Activated CD8-positive, alpha-beta memory T cell treated with anti-CD3 and anti-CD28 coated beads for 1 hour (primary cell): ENCODE measurements at places on chromosomes 4 and X.

- DNase-seq = no peak
Observed at GRCh38 chr4:7596918-7597606, 162.3 kb upstream of the PSAPL1 start.

GRCh38 chr4:103204111-103204510, 6.0 kb upstream of the CENPE start:
- DNase-seq = no peak

- no peak for DNase-seq
Observed at GRCh38 chr4:38782452-38783108, at the start of gene TLR10. Gene TLR10 (minus strand): TSS chr4:38782990. CDS start chr4:38775590, 7,400 bp downstream.

DNA sequence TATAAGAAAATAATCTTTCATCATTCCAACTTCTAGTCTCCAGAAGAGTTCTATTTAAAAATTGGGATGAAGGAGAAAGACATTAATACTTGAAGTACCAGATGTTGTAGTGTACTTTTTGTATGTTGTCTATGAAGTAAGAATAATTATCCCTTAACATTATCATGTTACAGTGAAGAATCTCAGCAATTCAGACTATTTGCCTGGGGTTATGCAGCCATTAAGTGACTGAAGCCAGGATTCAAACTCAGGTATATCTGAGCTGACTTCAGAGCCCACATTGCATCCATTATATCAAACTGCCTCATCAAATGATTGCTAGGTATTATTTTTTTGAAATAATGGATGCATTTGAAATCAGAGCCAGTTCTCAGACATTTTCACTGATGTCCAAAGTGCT, 76.1 kb upstream of the FHDC1 start:
- no peak for DNase-seq

DNA sequence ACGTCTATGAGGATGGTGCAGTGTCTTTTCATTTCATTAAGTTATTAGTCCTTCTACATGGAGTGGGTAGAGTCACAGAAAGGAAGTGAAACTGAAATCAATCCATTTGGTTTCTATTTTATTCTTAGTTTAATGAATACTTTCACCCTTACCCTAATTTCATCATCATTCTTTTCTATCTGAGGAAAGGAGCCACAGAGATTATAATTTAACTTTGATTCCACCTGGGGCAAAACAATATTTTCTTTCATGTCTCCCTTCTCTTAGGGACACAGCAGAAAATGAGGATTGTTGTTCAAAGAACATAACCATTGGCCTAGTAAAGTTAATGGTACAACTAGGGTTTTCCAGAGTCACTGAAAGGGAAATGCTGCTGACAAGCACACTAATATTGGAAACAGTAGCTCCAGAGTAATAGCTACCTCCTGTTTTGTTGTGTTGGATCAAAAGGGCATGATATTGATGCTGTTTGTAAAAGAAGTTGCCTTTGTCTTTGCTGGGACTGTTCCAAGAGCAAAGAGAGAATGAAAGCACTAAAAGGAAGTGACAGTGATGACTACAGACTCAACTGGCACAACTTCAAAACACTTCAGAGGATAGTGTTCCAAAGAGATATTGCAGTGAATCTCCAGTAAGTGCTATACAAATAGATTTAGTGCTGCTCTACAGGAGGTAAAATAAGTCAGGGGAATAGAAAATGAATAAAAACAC, 247.1 kb upstream of the PITX2 start:
- no peak for DNase-seq

- no peak for DNase-seq
Observed at GRCh38 chr4:89658701-89659024, 178.3 kb downstream of the SNCA start.

- no peak for DNase-seq
Observed at GRCh38 chr4:78166622-78167021, 109.5 kb downstream of the FRAS1 start.

GRCh38 chr4:138833974-138834373, 181.6 kb upstream of the NOCT start:
- DNase-seq = no peak

- no peak for DNase-seq
Observed at GRCh38 chr4:18882468-18882867, 860.9 kb upstream of the LCORL start.

GRCh38 chr4:2672700-2673099, 83.4 kb downstream of the TNIP2 start:
- no peak for DNase-seq

- DNase-seq = peak; percentile 6
Observed at GRCh38 chr4:71184195-71184781, 154.5 kb upstream of the SLC4A4 start.

- DNase-seq = no peak
Observed at GRCh38 chr4:18342847-18343246, 321.3 kb upstream of the LCORL start.

DNA sequence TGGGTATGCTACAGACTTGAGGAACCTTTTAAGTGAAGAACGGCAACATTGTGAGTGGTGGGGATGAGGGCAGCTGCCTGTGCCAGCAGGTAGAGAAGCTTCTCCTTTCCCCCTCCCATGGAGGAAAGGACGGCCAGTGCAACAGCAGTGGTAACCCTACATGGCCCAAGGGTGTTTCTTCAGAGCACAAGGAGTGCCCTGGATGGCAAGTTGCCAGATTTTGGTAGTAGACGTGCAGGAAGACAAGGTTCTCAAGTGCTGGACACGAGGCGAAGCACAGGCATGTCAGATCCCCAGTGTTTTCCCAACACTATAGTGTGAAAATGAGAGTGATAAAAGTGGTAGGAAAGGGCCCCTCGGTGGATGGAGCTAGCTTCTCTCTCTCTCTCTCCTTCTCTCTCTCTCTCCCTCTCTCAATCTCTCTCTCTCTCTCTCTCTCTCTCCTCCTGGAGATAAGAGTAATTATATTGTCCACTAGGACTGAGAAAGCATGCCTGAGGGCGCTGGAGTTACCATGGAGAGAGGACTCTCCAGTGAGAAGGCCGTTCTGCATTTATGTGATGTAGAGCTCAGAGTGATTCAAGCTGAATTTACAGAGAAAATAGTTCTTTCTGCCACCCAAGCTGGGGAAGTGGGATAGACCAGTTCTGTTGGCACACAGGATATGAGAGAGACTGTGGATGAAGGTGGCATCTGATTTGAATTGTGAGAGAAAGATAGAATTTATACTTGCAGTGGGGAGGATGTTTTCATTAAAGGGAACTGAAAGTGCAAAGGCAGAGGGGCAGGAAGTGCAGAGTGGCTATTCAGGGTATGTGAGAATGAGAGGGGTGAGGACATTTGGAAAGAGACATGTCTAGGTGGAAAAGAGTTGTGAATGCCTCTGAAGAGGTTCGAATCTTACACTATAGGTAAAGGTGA, 25.7 kb upstream of the TRPC3 start:
- no peak for DNase-seq

DNA sequence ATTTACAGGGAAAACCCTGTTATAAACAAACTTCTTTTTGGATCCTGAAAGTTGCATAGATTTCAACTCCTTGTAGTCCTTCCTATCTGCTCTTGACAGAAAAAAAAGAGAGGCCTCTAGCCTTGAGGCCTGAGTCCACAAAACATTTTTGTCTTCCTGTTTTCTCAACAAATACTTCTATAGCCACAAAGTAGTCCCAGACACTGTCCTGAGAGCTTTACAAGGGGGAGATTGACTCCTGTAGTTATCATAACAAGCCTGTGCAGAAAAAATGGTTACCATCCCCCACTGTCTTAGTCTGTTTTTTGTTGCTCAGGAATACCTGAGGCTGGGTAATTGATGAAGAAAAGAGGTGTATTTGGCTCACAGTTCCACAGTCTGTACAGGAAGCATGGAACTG, 35.2 kb downstream of the PCDH7 start:
- DNase-seq = no peak

DNA sequence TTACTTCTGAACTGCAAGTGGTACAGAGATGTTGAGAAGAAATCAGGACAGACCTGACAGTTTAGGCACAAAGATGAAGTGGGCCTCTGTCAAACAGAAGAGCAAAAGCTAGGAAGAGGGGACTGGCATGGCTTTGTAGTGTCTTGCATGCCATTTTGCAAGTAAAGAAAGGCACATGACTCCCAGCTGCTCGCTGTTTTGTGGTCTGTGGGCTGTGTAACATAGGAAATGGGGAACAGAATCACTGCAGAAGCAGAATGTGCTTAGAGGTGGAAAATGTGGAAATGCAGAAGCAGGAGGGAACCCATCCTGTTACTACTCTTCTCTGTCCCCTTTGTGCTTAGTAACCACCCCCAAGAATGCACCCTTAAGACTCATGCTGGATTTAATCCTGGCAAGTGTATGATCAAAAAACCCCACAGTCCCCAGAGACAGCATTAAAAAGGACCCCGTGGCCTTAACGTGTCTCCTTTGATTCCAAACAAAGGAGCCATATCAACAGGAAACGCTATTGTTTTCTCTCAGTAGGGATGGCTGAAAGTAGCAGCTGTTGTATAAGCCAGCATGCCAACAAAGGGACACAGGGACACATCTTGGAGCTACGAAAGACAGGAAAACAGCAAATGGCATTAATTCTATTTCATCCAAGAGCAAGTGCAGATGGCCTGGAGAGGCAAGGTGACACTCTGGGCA, 177.6 kb upstream of the GLRA2 start:
- no peak for DNase-seq

DNA sequence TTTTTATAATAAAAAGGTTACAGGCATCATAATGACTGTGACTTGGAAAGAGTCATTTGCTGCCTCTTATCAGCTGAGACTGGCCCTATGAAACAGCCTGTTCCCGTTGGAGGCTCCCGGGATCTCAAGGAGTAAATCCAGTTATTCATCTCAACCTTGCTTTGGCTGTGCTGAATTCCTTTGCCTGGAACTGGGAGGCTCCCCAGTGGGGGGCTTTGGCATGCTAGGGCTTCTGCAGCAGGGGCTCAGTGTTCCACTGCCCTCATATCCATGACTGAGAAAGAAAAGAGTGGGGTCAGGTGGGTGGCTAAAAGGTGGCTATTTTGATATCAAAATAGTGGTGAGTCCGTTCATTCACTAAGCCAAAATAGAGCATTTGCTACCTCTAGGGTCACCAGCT, 71.2 kb downstream of the TRPC5 start:
- no peak for DNase-seq

DNA sequence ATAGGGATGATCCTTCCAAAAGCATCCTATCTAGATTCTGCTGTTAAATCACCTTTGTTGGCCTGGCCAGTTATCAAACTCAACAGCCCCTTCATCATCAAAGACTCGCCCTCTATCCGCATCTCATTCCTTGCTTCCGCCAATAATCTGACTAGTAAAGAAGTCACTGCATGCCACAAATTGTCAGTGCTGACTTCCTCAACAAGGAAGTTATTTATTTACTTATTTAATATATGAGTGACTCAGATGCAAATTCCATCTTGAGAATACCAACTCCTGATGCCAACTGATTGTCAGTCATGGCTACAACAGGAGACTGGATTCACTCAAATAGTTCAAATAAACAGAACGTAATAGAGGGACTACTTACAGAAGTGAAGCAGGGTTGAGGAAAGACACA, 283.8 kb downstream of the TRIML1 start:
- DNase-seq = no peak

- DNase-seq = no peak
Observed at GRCh38 chr4:137583671-137584070, 51.4 kb upstream of the PCDH18 start.

GRCh38 chrX:149145845-149146285, 359.2 kb downstream of the IDS start:
- DNase-seq = no peak

- DNase-seq = no peak
Observed at GRCh38 chr4:100841911-100842310, 324.1 kb upstream of the EMCN start.

DNA sequence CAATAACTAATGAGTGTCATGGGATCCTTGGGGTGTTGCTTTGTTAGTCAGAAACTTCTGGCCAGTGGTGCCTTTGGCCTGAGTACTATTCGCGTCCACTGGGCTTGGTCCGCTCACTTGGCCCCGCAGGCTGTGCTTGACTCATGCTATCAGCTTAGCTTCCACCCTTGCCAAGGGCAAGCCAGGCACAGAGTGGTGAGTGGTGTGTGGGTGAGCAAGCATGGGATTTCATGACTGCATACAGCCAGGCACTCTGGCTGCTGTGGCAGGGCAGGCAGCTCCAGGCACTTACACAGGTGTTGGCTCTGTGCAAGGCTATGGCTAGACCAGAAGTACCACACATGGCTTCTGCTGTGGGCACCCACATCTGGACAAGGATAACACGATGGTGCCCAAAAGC, 1026.3 kb downstream of the PCDH19 start:
- DNase-seq = no peak

- DNase-seq = no peak
Observed at GRCh38 chr4:56655209-56655626, 25.9 kb downstream of the HOPX start.

- no peak for DNase-seq
Observed at GRCh38 chr4:76441881-76442280, 6.9 kb downstream of the SHROOM3 start.

- no peak for DNase-seq
Observed at GRCh38 chr4:9877123-9877522, 95.7 kb downstream of the DRD5 start.

DNA sequence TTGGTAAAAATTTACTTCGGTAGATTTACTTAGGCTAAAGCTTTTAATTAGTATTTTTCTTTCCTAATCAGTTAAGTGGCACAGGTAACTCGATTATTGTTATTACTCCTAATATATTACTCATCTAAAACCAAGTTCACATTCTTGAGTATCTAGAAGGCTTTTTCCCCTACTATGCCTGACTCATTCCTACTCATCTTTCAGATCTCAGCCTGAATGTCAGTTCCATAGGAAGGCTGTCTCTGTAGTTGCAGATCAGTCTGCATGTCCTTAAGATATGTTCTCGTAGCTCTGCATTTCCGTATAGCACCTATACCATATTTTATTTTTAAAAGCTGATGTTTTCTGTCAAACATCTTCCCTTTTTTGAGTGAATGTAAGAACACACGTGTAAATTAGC, 5.9 kb upstream of the FAM184B start:
- no peak for DNase-seq

DNA sequence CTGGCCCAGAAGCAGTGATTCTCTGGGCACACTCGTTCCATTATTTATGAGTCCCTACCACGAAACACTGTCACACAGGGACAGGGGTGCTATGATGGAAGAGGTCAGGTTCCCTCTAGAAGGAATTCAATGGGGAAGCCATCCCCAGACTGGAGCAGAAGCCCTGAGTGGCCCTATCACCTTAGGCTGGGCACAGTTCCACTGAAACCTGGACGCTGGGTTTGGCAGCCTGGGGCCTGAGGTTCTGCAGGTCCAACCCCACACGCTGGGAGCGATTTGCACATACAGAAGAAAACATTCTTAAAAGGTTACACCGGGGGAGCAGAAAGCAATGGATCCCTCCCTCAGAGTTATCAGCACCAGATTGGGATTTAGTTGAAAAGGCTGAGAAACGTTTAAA, 63.3 kb downstream of the PHKA2 start:
- no peak for DNase-seq

GRCh38 chr4:100582146-100582545, 64.3 kb upstream of the EMCN start:
- no peak for DNase-seq
